Activated CD4-positive, alpha-beta memory T cell treated with anti-CD3 and anti-CD28 coated beads for 36 hours (primary cell): ENCODE measurements at places on chromosomes 6 and 20. TPM values are rescaled to one million over a fixed set of nuclear protein-coding genes. Genes with fewer than 3 reads are reported as not detected.

- no peak for DNase-seq
These were observed 12.1 kb upstream of the NDUFAF4 start for GRCh38 chr6:96909811-96910210.

Gene DLK2
- 1.6 TPM for total RNA-seq

Gene KIFC1
- 103 TPM for total RNA-seq

DNA sequence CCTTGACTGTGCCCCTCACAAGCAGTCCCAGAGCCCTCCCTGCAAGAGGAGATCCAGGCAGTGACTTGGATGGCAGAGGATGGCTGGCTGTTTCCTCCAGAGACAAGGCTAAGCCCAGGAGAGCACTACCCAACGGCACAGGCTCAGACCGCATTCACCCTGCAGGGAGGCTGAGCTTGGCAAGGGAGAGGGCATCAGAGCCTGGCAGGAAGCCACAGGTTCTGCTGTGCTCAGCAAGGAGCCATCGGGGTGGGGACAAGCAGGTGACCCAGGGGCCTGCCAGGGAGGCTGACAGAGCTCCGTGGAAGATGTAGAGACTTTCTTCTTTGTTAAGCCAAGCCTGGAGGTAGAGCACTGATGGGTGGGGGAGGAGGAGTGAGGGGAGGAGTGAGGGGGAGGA lies 159.2 kb upstream of the CST7 start:
- no peak for DNase-seq

Gene UTRN
- 37.8 TPM for total RNA-seq

GRCh38 chr6:19059102-19059501 lies 672.0 kb downstream of the RNF144B start:
- no peak for DNase-seq

DNA sequence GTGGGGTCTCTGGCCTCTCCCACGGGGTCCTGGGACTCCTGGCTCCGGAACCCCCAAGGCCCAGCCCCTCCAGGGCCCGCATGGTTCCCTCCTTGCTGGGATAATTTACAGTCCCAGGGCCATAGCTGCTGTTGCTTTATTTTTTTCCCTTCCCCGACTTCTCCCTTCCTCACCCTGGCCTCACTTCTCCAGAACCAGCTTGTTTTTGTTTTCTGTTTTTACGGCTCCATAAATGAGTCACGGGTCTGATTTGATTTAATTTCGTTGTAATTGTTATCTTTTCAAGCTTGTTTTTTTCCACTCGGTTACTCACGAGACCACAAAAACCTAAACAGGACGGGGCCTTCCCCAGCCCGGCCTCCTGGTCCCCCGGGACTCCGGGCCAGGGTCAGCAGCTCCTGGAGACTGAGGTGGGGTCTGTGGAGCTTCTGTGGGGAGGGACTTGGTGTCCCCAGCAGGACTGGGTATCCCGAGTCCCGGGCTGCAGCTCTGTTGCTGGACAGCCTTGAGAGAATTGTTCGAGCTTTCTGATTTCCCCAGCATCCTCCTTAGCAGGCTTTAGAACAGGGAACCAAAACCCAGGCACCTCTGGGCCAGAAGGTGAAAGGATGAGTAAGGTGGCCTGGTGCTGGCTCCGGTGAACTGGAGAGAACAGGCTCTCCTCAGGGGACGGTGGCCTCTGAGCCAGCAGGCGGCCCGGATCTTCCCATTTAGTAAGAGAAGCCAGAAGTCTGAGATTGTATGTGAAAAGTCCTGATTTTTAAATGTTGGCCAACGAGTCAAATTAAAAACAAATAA lies 94.9 kb downstream of the CEBPB start:
- peak; percentile 64 for DNase-seq

DNA sequence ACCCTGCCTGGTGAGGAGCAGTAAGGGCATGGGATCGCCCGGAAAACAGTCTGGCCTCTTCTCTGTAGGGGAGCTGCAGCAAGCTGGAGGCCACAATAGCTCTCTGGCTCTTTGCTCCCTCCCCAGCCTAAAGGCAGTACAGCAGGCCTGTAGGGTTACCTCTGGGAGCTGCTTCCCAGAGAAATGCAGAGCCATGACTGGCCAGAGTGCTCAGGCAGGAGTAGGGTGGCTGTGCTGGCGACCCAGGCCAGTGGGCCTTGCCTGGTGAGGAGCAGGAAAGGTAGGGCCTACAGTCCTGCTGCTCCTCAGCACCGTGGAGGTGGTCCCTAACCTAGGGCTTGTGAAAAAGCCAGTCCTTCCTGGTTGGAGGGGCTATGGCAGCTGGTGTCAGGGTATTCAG lies 129.9 kb upstream of the CHD6 start:
- DNase-seq, result no peak

DNA sequence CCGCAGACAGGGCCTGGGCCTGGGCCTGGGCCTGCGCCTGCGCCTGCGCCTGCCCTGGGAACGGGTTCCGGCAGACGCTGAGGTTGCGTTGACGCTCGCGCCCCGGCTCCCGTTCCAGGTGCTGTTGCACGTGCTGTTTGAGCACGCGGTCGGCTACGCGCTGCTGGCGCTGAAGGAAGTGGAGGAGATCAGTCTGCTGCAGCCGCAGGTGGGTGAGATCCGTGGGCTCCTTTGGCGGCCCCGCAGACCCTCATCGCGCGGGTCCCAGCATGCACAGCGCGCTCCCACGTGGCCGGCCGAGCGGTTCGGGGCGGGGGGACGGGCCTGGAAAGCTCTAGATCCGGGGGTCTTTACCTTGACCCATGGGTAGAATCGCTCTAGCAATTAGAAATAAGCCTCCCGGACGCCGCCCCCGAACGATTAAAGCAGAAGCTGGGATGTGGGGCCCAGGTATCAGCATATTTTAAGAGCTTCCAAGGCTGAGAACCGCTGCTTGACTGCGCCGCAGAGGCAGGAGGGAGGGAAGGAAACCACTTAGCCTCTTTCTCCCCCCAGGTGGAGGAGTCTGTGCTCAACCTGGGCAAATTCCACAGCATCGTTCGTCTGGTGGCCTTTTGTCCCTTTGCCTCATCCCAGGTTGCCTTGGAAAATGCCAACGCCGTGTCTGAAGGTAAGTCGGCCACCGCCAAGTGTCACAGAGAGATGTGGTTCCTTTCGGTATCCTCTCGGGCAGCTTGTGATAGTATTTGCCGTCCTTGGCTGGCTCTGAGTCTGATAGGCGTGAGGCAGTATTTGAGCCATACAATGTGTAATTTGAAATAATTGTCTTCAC lies 508 bp downstream of the NOP56 start:
- no peak for DNase-seq

Gene ENPP5
- 0.12 TPM for total RNA-seq

GRCh38 chr6:134177753-134178160 lies 125.3 kb upstream of the SLC2A12 start:
- DNase-seq, result no peak

Gene ZNF334
- 1.1 TPM for total RNA-seq

DNA sequence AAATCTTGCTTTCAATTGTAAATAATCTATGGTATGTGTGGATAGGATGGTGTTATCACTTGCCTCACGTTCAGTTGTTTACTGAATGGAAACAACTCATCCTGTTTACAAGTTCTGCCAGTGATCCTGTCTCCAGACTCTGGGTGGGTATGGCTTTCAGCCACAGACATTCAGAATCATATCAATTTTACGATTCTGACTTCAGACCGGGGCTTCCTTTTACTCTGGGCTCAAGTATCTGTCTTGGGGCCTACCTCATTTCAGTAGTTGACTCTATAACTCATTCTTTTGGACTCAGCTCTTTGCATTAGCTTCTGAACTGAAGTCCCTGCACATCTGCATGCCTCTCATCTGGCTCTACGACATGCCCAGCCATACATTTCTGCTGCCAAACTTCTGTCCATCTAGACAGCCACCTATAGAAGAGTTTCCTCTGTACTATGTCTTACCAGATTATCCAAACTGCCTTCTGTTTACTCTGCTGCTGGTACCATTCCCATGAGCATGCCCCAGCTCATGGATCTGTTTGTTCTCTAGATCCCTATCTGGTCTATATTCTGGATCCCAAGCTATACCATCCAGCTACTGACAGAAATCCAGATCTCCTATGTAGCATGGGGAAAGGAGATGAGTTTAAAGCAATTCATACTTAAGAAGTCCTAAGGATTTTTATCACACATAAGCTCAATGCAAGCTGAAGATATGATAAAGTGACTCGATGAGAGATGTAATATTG lies 34.3 kb downstream of the FYN start:
- peak; percentile 69 for DNase-seq

DNA sequence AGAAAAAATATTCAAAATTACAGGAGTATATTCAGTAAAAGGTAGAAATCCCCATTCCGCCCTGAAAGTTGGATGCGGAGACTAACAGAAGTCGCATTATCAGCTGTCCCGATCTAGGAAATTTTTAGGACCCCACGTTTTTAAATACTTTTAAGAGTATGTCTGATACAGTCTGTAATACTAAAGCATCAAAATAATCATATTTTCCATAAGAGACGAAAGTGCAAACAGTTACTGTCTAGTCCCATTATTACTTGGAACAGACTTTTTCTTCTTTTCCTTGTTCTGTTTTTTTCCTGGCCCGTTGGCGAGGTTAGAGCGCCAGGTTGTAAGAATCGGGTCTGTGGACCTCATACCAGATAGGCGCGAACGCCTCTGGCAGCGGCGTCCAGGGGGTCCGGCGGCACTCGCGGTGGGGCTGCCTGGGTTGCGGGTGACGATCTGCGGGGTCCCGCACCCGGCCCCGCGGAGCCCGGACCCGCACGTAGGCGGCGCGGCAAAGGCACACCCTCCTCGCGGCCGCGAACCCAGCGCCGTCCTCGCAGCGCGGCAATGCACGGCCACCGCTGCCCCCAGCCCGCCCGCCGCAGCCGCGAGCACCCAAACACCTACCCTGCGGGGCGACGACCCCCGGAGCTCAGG lies 460 bp downstream of the PLAGL1 start:
- DNase-seq, result peak; percentile 12

DNA sequence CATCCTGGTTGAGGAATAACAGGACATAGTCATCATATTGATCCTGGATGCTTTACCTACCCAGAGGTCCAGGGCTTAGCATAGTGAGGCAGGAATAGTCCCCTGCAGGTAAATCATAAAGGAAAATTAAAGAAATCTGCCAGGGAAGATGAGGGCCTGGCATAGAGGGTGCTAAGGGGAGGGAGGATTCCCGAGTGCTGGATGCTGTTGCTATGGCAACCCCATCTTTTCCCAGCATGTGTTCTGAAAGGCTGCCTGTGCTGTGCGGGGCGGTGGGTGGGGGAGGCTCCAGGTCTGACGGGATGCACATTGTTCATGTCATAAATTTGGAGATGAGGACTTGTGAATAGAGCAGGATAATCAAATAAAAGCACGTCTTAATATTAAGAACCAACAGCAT lies 212.6 kb upstream of the PCSK2 start:
- no peak for DNase-seq

DNA sequence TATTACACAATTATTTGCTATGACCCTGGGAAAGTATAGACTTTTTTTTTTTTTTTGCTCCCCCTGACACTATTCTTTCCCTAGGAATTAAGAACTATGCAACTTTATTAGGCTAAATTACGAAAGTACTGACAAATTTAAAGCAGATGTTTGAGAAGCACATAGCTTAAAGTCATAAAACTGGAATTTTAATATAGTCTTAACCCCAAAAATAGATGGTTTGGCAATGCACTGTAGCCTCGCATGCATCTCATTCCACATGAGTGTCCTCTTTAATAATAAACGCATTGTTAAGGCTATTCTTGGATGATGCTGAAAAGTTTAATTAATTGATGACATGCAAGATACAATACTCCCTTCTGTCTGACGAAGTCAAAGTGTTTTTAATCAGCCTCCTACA lies 49.3 kb downstream of the TBC1D7 start:
- no peak for DNase-seq

Gene TSBP1
- not detected for total RNA-seq

DNA sequence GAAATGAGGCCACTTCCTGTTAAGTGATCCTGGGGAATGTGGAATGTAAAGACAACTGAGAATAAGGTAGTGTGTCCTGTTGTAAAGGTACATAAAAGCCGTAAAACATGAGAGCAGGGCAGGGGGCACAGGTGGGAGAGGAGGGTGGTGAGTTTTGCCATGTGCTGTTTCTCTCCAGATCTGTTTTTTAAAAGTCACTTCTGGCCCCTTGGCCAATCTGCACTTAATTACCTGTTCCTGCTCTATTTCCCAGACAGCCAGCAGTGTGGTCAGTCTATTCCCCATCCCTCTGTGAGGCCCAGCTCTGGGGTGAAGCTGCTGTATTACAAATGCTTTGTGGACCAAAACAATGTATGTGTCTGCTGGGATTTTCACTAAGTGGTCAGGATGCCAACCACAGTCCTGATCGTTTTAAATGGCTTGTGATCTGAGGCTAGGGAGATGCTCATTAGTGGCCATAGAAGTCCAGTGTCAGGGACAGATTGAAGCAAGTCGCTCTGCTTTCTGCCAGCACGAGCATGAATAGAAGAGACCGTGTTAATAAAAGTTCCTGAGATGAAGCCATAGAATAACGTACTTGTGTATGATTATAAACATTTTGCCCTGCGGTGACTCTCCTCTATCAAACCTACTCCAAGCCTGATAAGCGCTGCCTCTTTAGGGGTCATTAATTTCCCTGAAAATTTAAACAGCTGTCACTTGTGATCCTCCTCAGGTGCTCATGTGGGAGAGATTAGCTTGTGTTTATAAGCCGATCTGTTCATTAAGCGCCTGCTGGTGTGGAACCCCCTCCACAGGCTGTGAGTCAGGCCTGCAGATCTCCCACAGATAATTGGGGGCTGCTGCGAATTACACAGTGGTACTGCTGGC lies 111.8 kb upstream of the CENPW start:
- no peak for DNase-seq

GRCh38 chr6:152034631-152035030 lies 227.1 kb downstream of the ESR1 start:
- DNase-seq, result no peak

DNA sequence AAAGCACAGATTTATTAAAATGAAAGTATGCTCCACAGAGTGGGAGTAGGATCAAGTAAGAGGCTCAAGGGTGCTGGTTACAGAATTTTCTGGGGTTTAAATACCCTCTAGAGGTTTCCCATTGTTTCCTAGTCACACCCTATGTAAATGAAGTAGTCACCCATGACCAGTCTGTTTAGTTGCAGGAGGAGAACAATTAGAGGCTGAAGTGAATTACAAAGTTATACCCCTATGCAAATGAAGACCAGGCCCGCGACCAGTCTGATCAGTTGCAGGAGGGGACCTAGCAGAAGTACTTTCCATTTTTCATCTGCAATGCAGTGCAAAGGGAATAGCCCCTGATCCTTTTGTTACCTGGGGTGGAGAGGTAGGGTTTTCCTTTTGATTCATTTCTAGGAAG lies 11.8 kb upstream of the FILIP1 start:
- no peak for DNase-seq

- no peak for DNase-seq
These were observed 4.7 kb upstream of the ADGRG6 start for GRCh38 chr6:142296975-142297604.

DNA sequence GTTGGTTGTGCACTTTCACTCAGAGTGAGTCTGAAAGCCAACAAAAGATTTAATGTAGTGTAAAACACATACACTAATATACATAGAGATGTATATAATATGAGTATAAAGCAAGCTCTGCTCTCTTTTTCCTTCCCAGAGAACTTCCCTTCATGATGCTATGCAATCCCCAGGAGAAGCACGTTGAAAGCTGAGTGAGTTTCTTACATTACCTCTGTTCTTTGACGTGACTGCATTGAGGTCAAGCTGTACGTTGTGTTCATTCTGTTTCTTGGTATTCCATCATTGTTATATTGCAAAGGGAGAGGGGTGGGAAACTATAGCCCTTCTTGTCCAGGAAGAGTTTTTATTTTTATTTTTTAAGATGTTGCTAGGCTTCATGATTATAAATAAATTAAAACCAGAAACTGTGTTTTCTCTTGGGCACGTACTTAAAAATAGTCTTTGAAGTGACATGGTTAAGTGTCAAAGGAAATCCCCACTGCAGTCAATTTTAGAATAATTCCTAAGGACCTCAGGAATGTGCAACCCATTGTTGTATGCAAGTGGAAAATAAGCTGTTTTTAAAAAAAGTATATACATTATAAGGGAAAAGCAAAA lies 651.0 kb downstream of the CD109 start:
- no peak for DNase-seq
